ENCODE measurements at places on chromosomes 12 and 14.

- DNase-seq = no peak
These were observed 57.5 kb downstream of the PLEKHA5 start for GRCh38 chr12:19186722-19187661.

GRCh38 chr12:4432878-4433744 is 12.5 kb downstream of the FGF6 start:
- DNase-seq = no peak

DNA sequence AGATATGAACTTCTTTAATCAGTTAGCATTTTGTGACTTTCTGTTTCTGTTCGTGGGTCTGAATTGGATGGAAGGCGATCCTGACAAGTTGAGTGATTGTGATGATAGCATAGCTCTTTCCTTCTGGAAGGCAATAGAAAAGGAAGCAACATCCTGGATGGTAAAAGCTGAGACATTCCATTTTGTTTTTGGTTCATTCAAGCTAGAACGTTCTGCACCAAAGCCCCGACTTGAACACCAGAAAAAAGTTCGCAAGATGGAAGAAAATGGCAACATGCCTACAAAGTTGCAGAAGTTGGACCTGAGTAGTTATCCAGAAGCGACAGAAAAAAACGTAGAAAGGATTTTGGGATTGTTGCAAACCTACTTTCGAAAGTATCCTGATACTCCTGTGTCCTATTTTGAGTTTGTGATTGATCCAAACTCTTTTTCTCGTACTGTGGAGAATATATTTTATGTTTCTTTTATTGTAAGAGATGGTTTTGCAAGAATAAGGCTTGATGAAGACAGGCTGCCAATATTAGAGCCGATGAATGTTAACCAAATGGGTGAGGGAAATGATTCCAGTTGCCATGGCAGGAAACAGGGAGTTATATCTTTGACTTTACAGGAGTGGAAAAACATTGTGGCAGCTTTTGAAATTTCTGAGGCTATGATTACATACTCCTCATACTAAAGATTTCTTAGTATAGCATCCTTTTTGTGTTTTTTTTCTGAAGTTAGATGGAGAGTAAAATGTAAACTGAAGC is 896 bp downstream of the EID3 start:
- no peak for DNase-seq

GRCh38 chr12:102673606-102674005 is 193.2 kb upstream of the IGF1 start:
- no peak for DNase-seq

GRCh38 chr14:20774258-20774824 is 6.1 kb downstream of the EDDM3B start:
- no peak for DNase-seq
